ENCODE measurements at places on chromosomes 6 and 20. TPM values are rescaled to one million over a fixed set of nuclear protein-coding genes. Genes with fewer than 3 reads are reported as not detected.

MRAP2 gene
- 1.1 TPM for total RNA-seq

PPIL1 gene
- total RNA-seq: 40.6 TPM

ACSS2 gene
- 9.7 TPM for total RNA-seq

RIMS4 gene
- 1.3 TPM for total RNA-seq

CAGE1 gene
- total RNA-seq: not detected

JPH2 gene
- 3.1 TPM for total RNA-seq

DNAJC5 gene
- total RNA-seq: 30.8 TPM

PNPLA1 gene
- total RNA-seq: not detected

ETV7 gene
- not detected for total RNA-seq

WFDC12 gene
- total RNA-seq: not detected

SLC22A2 gene
- total RNA-seq: not detected

POU3F2 gene
- not detected for total RNA-seq

GHRH gene
- not detected for total RNA-seq

PKIB gene
- total RNA-seq: 0.54 TPM

SPATS1 gene
- total RNA-seq: not detected

HCRTR2 gene
- not detected for total RNA-seq

VWA7 gene
- total RNA-seq: 1.4 TPM

ARFGEF2 gene
- 16.5 TPM for total RNA-seq

HLA-DQA2 gene
- not detected for total RNA-seq

ZNF292 gene
- total RNA-seq: 2.7 TPM

NKX2-2 gene
- not detected for total RNA-seq

ANKRD60 gene
- not detected for total RNA-seq

PCSK2 gene
- not detected for total RNA-seq

BANF2 gene
- not detected for total RNA-seq

MCCD1 gene
- total RNA-seq: not detected

EPPIN gene
- not detected for total RNA-seq

WRNIP1 gene
- total RNA-seq: 41.2 TPM

CSNK2A1 gene
- total RNA-seq: 163 TPM

RNF144B gene
- total RNA-seq: 0.52 TPM

FAM135A gene
- 7.2 TPM for total RNA-seq

HUS1B gene
- total RNA-seq: not detected

SLC17A1 gene
- 0.14 TPM for total RNA-seq

TMEM74B gene
- 3.4 TPM for total RNA-seq

CST5 gene
- total RNA-seq: not detected

Measured in A549 treated with ZK216348 at 1 μM for 4 hours (cell line).